ENCODE measurements at places on chromosomes 13 and 19.

GRCh38 chr19:21468791-21469190 is 36.6 kb upstream of the ZNF429 start:
- DNase-seq = no peak

DNA sequence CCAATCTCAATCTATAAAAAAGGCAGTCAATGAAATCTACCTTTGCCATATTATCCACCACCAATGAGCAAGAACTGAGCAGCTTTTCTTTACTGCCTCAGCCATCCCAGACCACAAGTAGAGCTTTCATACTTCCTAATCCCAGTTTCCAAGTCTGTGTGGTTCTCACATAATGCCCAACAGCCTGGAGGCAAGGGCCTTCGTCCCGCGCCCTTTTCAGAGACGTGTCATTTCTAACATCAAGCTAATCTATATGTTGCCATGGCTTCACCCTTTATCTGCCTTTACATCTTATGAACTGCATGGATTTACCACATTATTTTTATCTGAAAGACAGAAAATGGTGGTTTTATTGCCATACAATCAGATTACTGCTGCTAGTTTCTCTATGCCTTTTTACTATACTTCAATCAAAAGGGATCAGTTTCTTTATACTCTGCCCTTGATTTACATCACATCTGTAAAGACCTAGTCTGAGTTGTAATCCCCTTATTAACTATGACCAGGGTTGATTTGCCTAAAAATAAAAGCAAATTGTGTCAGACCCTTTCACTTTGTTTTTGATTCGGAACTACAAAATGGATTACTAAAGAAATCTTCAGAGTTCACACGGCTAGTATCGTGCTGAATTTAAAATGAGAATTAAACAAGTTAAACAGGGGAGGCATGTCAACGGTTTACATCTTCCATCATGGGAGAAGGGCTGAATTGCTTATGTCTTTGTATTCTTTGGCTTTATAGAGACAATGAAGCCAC is 5.9 kb downstream of the EFNB2 start:
- no peak for DNase-seq

DNA sequence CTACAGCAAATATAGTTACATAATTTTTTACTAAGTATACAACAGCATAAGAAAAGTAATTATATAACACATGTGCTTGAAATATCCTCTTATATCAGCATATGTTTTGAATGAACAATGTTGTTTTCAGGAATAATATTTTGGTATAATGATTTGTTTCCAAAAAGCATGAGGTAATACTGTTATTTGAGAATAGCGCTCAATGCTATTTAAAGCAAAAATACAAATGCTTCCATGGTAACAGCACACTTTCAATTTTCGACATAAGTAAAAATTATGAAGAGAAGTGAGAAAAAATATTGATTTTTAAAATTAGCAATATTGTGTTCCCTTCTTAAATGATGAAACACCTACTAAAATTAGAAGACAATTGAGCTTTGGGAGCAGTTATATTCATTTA is 715.9 kb upstream of the ATXN8OS start:
- no peak for DNase-seq

DNA sequence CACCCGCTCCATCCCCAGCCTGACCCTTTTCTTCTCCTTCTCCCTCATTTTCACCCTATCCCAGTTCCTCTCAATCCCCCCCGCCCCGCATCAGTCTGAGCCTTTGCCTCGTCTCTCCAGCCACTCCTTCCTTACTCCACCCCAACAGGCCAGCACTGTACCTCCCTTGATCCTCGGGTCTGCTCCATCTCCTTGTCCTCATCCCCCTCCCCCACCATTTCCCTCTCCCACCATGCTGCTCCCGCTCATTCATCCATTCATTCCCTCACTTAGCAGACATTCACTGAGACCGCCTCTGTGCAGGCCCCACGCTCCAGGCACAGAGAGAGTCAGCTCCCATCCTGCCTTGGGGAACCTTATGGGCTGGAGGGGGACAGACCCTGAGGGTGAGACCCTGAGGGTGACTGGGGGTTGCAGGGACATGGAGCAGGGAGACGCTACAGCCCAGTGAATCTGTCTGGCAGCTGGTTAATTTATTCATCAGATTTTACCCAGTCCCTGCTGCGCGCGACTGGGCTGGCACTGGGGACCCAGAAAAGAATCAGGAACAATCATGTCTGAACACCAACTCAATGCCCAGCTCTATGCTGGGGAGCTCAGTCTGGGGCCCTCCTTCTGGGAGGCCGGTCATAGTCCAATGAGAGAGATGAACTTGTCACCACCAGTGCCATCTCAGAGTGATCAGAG is 881 bp downstream of the ARHGAP33 start:
- DNase-seq = no peak

GRCh38 chr13:46121597-46122163 is 16.8 kb upstream of the CPB2 start:
- no peak for DNase-seq

DNA sequence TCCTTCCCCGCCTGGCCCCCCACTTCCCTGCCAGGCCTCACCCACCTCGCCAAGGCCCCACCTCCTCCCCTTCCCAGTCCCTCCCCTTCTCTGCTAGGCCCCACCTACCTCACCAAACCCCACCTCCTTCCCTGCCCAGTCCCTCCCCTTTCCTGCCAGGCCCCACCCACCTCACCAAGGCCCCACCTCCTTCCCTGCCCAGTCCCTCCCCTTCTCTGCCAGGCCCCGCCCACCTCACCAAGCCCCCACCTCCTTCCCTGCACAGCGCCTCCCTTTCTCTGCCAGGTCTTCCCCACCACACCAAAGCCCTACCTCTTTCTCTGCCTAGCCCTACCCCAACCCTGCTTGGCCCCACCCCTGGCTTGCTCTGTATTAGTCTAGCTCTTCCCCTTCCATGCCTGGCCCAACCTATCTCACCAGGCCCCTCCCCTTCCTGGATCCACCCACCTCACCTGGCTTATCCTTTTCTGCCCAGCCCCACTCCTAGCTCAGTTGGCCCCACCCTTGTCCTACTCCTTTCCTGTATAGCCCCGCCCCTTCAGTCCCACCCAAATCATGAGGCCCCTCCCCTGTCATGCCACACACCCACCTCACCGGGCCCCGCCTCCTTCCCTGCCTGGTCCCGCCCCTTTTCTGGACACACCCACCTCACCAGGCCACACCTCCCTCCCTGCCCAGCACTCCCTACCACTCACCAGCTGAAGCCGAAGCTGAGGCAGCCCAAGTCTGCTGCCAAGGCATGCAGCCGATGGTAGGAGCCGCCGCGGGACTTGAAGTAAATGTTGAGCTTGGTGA is 16.2 kb downstream of the CERS1 start:
- DNase-seq = no peak

- DNase-seq = no peak
Observed at GRCh38 chr19:30254789-30255188, 117.4 kb upstream of the ZNF536 start.

DNA sequence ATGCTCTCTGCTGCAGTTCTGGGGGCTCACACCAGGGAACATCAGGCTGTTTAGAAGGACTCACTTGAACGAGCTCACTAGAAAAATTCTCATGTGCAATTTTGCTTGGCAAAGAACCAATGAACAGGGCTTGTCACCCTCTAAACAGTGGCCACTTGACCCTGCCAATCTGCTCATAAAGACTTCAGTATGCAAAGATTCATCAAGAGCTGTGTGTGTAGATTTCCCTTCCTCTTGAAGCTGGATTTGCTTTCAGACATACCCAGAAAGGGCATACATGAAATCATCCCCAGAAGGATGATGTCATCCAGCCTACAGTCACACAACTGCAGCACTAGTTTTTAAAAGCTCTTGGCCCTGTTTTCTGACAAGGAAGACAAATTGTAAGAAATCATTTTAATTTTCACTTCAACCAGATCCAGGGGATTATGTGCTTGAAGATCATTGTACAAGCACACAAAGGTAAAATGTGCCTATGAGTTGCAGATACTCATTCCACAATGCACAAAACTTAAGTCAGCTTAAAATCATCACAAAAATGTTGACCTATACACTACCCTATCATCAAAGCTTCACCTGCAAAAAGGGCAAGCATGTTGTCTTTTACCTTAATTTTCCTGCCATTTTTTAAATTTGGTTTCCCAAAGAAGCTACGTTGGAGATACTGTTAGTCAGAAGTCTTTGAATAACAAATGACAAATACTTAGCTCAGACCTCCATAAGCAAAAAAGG is 5.2 kb upstream of the STK24 start:
- DNase-seq = no peak

DNA sequence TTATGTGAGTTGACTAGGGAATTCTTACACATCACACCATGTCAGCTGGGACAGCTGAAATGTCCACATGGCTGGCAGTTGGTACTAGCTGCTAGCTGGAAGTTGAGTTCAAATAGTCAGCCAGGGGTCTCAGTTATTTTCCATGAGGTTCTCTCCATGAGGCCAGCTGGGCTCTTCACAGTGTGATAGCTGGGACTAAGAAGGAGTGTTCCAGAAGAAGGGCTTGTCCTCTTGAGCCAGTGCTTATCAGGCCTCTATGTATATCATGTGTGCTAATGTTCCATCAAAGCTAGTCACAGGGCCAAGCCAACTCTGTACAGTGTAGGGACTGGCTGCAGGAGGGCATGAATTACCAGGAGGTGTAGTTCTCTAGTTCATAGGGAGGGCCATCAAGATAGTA is 11.8 kb downstream of the USPL1 start:
- no peak for DNase-seq

GRCh38 chr13:37656247-37656940 is 57.8 kb upstream of the POSTN start:
- no peak for DNase-seq

GRCh38 chr19:16544473-16545231 is 2.4 kb upstream of the CHERP start:
- DNase-seq = no peak

DNA sequence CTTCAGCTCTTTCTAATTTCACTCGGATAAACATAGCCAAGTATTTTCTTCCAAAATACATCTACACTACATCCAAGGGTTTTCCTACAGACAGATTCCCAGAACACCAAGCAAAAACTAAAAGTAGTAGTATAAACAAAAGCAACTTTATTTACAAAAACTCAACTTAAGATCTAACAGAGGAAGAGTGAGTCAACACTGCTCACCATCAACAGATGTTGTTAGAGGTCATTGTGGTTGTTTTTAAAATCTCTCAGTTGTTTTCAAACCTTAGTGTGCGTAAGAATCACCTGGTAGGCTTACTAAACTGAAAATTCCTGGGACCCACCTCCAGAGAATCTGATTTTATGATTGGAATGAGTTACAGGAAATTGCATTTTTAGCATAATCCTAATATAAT is 631.7 kb upstream of the SGCG start:
- no peak for DNase-seq

- no peak for DNase-seq
Observed at GRCh38 chr13:20051366-20051765, 92.8 kb downstream of the ZMYM2 start.

- peak; percentile 81 for DNase-seq
Observed at GRCh38 chr13:76886292-76887075, at the start of gene KCTD12. TSS of gene KCTD12 (minus strand) at chr13:76886405. CDS start at chr13:76886148, 257 bp downstream.

DNA sequence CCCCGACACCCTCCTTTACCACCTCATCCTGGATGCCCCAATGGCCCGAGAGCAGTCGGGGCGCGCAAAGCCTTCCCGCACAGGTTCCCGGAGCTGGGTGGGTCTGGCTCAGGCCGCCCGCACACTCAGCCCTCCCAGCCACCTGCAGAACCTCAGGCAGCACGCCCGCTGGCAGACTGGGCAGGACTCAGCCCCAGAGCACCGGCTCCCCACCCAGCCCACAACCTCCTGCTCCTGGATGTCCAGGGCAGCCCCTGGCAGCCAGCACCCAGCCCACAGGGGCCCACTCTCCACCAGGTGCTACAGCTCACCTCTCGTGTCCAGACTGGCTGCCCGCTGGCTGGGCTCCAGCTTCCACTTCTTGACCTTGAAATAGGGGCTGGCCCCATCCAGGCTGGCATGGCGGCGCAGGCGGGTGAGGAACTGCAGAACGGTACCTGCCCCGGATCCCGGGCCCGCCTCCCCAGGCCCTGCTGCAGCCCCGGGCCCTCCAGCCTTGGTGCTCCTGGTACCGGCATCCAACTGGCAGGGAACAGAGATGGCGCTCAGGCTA is 4.6 kb downstream of the CBARP start:
- no peak for DNase-seq

DNA sequence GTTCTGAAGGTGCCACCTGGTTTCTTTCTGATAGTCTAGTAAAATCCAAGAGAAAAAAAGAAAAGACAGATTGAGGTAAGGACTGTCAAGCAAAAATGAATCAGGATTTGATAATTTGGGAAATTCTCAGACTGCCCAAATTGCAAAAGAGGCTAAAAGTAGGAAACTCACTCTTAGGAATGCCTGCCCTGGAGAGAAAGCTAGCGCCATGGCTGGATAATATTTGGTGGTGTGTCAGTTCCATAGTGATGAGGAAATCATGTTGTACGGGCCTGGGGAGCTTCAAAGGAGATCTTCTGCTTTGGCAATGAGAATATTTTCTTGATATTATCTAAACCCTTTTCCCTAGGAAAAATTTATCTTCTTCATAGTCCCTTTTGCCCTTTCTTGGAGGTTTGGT is 1008.1 kb upstream of the SLC10A2 start:
- DNase-seq = no peak

DNA sequence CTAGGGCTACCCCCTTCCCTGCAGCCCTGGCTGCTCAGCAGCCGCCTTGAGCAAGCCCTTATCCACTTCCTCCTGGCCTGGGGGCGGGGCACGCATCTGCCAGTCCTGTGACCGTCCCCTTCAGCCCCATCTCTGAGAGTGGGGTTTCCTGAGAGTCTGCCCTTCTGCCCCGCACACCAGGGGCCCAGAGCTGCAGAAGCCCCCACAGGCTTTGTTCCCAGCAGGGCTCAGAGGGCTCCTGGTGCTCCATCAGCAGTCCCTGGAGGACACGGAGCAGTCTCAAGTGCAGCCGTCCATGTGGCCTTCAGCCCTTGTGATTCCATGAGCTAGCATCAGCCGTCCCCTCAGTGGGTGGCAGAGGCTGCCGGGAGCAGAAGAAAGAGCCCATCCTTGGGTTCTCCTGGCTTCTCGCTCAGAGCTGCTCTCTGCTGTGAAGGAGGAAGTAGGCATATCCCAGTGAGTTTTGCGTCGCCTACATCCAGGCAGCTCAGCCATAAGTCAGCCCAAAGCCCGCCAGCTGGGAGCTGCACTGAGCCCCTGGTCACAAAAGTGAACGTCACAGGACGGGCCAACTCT is 16.3 kb downstream of the MYO9B start:
- DNase-seq = peak; percentile 70

GRCh38 chr13:31761951-31762350 is 22.6 kb downstream of the RXFP2 start:
- DNase-seq = no peak

GRCh38 chr13:106520251-106521054 is 15.0 kb downstream of the EFNB2 start:
- no peak for DNase-seq

DNA sequence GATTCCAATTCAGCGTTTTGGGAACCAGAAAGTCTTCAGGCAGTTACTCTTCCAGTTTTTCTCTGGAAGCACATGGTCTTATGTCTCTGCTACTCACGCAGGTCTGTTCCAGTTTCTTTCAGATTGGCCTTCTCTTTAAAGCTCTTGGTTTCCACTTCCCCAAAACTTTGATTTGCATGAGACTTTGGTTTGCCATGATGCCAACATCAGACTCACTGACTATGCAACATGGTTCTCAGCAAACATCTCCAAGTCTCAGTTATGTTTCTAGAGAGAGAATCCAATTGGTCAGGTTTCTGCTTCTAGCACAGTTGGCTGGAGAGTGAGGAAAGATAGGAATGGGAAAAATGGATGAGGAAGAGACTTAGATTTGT is 3.1 kb downstream of the AKAP11 start:
- peak; percentile 27 for DNase-seq

GRCh38 chr19:45881082-45881908 is 4.6 kb downstream of the IRF2BP1 start:
- no peak for DNase-seq

GRCh38 chr13:84865783-84866221 is 933.4 kb downstream of the SLITRK6 start:
- DNase-seq = no peak
